Nephron progenitor cell (in vitro differentiated cells): ENCODE measurements at places on chromosomes 2 and 18.
A peak's percentile ranks its signal among the peaks of the same experiment; 100 is the strongest.

DNA sequence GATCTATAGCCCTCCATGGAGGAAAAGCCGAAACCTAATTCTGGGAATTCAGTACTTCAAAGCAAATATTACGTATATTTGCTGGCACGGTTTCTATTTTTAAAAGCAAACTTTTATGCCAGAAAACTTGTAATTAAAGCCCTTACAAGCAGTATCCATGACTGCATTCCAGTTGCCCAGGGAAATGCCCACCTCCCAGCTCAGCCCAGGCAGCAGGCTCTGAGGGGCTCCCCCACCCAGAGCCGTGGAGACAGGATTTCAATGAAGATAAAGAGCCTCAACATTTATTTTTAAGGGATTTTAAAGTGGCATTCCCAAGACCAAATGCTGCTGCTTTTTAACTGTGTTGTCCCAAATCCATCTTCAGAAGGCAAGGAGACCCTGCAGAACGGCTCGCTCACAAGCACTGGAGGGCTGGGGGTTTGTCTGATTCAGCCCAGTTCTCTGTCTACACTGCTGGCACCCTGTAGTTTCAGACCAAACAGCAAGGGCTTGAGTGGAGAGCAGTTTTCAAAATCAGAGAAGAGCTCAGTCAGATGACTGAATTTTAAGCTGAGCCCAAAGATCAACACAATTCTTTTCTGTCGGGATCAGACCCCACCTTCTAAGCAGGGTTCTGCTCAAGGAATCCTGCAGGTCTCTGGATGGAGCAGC lies 105.1 kb downstream of the KCNF1 start:
- no peak for DNase-seq

DNA sequence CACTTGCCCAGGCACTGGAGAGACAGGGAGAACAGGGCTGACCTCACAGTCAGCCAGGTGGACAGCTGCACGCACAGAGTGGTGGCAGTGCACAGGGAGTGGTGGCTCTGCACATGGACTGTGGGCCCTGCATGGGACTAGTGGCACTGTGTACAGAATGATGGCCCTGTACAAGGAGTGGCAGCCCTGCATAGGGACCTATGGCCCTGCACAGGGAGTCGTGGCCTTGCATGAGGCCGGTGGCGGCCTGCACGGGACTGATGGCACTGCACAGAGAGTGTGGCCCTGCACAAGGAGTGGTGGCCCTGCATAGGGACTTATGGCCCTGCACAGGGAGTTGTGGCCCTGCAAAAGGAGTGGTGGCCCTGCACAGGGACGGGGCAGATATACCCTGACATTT lies 19.1 kb upstream of the STEAP3 start:
- DNase-seq, result no peak

DNA sequence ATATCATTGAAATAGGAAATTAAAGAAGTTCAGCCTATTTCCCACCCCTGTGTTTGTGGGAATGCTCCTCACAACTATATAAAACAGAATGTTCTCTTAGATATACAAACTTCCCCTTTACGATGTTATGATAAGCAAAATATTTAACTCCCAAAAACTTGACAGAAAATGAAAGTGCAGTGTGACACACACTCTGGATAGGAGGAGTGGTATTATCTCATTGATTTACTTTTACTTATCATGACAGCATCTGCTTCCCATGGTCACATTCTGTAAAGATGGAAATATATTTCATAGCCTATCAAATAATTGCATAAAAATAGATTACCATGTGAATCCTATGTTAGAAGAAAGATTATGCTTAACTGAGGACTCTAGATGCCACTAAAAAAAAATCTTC lies 96.6 kb upstream of the STK17B start:
- DNase-seq, result no peak

- DNase-seq, result no peak
These were observed 4.3 kb upstream of the HAAO start for GRCh38 chr2:42796427-42797248.

- no peak for DNase-seq
These were observed 157.5 kb downstream of the THADA start for GRCh38 chr2:43438342-43438741.

DNA sequence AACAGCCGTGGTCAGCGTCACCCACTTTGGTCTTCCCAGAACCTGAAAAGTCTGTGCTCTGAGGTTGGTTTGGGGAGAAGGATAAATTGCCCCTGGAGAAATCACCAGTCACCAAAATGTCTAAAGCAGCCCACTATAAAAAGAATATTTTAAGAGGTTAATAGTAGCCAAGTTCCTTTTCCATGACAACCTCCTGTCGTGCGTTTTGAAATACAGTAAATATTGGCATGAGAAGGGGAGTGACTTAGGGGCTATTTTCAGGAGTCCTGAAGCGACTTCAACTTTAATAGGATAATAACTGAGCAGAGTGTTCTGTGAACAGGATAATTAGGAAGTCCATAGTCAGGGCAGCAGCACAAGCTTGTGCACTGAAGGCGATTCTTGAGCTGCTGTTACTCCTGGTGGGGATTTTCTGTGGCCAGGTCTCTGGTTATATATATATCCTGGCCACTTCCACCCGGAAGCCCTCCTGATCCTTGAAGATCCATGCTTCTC lies 49.3 kb downstream of the RNF144A start:
- DNase-seq, result no peak

GRCh38 chr18:64234321-64234720 lies 85.4 kb upstream of the LINC00305 start:
- DNase-seq, result no peak

DNA sequence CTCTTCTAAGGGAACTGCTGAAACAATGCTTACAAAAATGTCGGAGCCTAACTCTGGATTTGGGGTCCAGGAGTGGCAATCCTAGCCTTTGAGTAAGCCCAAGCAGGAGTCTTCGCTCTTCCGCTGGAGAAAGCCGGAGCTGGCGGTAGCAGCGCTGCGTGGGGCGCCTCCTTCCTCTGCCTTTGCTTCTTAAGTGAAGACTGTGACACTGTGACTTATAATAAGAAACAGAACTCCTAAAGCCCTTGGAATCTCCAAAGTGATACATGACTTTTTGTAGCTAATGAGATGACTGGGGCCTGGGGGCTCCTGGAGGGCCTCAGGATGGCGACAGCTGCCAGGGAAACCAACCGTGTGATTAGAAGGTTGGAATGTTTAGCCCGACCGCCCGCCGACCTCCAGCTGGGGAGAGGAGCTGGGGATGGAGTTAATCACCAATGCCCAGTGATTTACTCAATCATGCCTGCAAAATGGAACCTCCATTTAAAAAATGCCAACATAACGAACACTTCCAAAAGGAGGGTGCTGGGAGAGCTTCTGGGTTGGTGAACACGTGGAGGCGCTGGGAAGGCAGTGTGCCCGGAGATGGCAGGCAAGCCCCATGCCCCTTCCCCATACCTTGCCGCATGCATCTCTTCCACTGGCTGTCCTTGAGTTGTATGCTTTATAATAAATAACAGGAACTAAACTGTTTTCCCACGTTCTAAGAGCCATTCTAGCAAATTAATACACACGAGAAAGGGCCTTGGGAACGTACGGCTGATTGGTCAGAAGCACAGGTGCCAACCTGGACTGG lies 29.0 kb upstream of the MAL start:
- DNase-seq, result peak; percentile 50

DNA sequence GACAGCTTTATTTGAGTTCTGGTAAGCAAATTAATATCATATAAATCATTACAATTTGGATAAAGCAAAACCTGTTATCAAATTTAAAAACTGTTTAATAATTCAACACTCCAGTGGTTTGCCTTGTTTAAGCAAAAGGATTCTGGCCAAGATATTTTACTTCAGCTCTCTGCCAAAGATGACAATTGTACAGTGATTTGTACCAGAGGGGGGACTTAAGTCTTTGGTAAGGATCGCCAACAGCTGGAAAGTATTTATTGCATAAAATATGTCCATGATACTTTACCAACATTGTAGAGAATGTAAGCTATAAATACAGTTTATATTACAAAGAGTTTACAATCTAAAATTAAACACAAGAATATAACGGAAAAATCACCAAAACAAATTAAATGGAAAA lies 13.8 kb downstream of the PREPL start:
- DNase-seq, result no peak

- DNase-seq, result no peak
These were observed 10.8 kb downstream of the LAPTM4A start for GRCh38 chr2:20040489-20041172.

DNA sequence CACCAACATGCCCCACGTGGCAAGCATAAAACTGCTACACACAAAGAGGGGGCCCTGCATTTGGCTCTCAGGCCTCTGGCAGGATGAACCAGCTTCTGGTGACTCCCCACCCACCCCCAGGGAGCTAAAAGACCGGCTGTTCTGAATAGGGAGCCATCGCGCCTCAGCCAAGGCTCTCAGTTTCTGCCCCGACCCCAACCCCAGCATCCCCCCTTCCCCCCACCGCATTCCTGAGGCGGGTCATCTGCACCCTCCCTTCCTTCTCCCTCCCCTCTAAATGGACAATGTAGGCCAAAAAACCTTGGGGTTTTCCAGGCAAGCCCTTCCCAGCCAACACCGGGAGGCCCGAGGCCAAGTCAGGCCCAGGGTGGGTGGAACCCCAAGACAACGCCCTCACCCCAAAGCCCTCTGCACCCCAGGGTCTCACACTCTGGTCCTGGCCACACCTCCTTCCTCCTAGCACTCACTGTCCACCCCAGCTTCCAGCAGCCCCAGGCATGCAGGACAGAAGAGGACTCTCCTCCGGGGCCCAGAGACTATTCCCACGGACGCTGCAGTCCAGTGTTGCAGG lies 5.7 kb downstream of the CYP26B1 start:
- no peak for DNase-seq

GRCh38 chr2:162308747-162309503 lies 9.6 kb downstream of the IFIH1 start:
- no peak for DNase-seq

- DNase-seq, result no peak
These were observed 193.2 kb downstream of the TPGS2 start for GRCh38 chr18:36635414-36636096.

DNA sequence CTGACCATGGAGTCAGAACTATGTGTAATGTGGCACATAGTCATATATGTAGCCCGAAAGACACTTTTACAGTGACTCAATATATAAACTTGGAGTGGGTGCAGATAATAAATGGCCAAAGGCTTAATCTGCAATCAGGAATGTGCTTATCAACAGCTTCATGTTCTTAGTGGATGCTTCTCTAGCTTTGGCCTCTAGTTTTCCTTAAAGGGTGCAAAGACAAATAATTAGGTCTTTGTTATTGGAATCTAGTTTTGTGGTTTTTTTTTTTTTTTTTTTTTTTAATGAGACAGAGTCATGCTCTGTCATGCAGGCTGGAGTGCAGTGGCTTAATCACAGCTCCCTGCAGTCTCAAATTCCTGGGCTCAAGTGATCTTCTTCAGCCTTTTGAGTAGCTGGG lies 625.6 kb downstream of the EPHA4 start:
- no peak for DNase-seq

GRCh38 chr18:73059280-73059679 lies 191.5 kb upstream of the NETO1 start:
- no peak for DNase-seq

DNA sequence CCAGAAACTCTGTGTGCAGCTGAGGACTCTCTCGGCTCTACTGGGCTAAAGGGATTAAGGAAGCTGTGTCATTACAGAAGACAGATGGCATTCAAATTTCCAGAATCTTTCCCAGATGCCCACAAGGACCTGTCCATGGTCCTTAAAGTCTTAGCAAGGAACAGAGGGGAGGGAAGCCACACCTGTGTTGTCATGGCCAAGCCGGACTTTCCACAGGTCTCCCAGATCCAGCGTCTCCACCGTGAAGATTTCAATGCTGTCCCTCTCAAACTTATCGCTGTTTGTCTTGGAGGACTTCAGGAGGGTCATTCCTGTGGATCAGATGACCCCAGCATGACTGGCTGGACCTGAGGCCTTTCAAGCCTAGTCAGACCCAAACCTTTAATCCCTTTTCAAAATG lies 114.5 kb downstream of the LOXHD1 start:
- DNase-seq, result peak; percentile 25

DNA sequence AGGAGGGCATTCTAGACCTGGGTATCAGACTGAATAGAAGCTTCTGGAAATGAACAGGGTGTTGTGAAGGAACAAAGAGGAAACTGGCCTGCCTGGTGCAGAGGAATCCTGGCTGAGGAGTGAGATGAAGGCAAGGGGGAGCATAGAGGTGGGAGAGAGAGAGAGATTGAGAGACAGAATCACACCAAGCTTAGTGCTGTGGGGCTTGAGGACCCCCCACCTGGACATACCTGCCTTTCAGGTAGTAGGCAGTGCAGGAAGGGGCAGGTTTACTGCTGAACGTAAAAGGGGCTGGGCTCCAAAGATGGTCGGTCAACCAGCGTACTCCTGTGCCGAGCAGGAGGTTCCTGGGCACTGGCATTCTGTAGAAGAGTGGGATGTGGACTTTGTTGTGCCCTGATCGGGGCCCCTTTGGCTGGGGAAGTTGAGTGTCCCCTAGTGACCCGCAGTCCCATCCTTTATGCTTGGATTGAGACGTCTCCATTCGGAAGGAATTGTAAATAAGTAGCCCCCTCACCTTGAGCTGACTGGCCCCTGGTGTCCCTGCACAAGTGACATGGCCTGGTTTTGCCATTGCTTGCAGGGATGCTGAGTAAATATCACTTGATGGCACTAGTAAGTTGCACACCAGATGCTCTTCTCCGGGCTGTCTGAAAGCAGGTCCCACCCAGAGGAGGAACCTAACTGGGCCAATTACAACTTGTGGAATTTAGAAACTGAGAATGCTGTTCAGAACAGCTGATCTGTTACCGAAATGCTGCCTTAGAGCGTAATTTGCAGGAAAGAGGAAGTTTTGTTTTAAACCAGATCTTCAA lies 1.4 kb downstream of the UBE2F start:
- no peak for DNase-seq

DNA sequence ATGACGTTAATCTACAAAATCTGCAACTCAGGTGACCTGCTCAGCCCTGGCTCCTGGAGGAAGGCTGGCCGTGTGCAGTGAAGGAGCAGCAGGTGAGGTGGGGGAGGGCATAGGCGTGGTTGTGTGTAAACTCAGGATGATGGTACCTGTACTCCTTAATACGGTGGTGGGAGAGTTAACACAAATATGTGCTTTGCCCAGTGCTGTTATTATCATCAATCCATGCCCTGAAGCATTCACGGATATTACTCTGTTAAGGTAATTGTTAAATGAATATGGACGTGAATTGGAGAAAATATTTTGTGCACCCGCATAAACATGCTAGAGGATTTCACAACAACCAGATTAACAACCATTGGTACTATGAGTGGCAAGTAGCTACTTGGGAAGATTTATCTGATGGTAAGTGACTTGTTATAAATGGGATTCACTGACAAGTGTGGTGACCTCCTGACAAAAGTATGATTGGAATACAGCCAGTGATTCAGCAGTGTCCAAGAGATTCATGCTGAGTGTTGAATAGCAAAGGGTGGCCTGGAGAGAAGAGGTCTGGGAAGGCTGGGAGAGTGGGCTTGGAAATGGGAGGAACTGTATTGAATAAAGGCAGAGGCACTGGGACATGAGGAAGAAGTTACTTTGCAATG lies 194.1 kb downstream of the TPGS2 start:
- no peak for DNase-seq

GRCh38 chr2:42314892-42315468 lies 46.0 kb downstream of the COX7A2L start:
- DNase-seq, result no peak

DNA sequence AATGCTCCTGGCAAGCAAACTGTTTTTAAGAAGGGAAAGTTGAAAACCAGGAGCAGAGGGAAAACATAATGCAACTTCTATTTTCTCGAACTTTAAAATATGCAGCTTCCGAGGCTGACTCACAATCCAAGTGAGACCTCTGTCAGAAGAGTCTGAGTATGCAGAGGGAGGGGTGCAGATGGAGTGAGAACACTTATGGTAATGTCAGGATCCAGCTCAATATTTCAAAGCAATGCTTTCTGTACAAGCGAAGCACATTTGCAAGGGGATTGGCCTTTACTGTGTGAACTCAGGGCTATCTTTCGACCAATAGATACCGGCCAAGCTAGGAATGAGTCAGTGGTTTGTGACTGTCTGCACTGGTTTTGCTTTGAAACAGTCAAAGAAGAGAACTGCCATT lies 242.7 kb downstream of the CNTNAP5 start:
- DNase-seq, result no peak
